ENCODE measurements at places on chromosomes 7 and 10. TPM values are rescaled to one million over a fixed set of nuclear protein-coding genes. Genes with fewer than 3 reads are reported as not detected.

DNA sequence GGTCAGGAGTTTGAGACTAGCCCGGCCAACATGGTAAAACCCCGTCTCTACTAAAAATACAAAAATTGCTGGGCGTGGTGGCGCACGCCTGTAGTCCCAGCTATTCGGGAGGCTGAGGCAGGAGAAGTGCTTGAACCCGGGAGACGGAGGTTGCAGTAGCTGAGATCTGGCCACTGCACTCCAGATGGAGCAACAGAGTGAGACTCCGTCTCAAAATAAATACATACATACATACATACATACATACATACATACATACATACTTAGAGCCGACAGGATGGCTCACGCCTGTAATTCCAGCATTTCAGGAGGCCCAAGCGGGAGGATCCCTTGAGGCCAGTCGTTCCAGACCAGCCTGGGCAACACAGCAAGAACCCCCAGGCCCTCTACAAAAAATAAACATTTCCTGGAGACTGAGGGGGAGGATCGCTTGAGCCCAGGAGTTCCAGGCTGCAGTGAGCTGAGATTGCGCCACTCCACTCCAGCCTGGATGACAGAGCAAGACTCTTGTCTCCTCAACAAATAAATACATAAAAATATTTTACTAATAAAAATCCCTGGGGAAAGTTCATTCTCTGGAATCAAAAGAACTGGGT, 90.9 kb upstream of the TNRC18 start:
- peak overlapping the region; percentile 90 for H3K27ac ChIP-seq
- H3K36me3 ChIP-seq = no peaks in the 10 kb centered on the region
- peak overlapping the region; percentile 84 for H3K4me3 ChIP-seq
- H3K4me1 ChIP-seq = peaks cover 14% of the 10 kb centered on the region

- H3K27ac ChIP-seq = no peak overlapping the region
- H3K27me3 ChIP-seq = no peaks in the 10 kb centered on the region
- no peak overlapping the region for H3K4me3 ChIP-seq
- H3K4me1 ChIP-seq = peaks cover 5% of the 10 kb centered on the region
- no peaks in the 10 kb centered on the region for H3K36me3 ChIP-seq
- DNase-seq = peak; percentile 49
These were observed 7.4 kb upstream of the PWWP2B start for GRCh38 chr10:132389433-132390169.

DNA sequence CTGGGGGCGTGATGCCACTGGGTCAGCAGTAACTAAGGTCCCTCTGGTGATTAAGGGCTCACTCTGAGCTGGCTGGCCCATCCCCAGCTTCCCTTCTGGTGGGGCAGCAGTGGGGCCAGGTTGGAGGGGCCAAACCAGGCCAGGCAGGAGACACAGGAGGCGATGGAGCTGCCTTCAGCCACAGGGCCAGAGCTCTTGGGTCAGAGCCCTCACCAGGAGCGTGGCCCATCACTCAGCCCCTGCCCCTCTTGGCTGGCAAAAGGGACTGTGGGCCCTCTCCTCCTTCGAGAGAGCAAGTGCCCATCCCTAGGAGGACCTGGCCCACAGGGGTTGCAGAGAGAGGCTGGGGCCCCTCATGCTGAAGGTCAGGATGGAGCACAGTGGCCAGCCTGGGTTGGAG, 4.5 kb downstream of the KCNK18 start:
- no peaks in the 10 kb centered on the region for H3K36me3 ChIP-seq
- no peak for DNase-seq
- peaks cover 4% of the 10 kb centered on the region for H3K27me3 ChIP-seq
- no peaks in the 10 kb centered on the region for H3K4me1 ChIP-seq
- no peak overlapping the region for H3K27ac ChIP-seq
- H3K4me3 ChIP-seq = no peak overlapping the region

DNA sequence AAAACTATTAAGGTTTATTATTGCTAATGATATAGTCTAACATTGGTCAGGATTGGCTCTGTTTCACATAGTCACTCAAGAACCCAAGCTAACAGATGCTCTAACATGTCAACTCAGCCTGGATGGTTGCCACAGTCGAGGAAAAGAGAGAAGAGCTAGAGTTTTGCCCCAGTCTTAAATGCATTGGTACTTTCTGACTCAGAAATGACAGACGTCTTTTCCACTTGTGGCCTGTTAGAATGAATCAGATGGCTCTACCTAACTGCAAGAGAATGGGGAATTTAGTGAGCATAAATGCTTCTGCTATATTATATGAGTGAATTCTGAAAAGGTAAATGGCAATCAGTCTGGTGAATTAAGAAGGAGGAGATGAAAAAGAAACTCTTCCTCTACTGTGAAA, 13.9 kb downstream of the HECTD2 start:
- H3K4me1 ChIP-seq = peaks cover 12% of the 10 kb centered on the region
- DNase-seq = no peak
- H3K27me3 ChIP-seq = no peaks in the 10 kb centered on the region
- H3K4me3 ChIP-seq = no peak overlapping the region

GRCh38 chr10:74518061-74518460, 308.3 kb upstream of the KAT6B start:
- H3K4me1 ChIP-seq = no peaks in the 10 kb centered on the region
- no peaks in the 10 kb centered on the region for H3K27me3 ChIP-seq
- no peak overlapping the region for H3K27ac ChIP-seq

DNA sequence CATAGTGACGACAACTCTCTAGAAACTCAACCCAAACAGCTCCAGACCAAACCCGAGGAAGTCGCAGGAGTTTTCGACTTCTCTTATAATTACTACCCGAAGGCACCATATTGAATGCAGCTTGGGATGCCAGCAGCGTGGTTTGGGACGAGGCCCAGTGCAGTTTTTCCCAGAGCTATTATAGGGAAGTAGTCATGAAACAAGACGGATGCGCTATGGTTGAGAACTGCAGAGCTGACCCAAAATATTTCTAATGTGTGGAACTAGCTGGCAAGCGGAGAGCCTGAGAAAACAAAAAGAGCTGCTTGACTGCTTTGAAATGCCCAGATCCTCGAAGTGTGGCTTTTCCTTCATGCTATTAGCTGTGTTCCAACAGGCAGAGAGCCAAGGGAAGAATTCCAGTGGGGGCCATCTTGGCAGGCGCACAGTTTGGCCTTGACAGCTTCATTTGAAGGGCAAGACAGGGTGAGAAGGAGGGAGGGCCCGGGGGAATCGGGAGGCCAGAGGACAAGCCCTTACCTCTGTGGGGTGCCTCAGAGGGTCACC, 122.7 kb downstream of the CUL2 start:
- peaks cover 3% of the 10 kb centered on the region for H3K4me1 ChIP-seq
- H3K27me3 ChIP-seq = no peaks in the 10 kb centered on the region
- no peaks in the 10 kb centered on the region for H3K36me3 ChIP-seq
- no peak for DNase-seq
- no peak overlapping the region for H3K27ac ChIP-seq

DNA sequence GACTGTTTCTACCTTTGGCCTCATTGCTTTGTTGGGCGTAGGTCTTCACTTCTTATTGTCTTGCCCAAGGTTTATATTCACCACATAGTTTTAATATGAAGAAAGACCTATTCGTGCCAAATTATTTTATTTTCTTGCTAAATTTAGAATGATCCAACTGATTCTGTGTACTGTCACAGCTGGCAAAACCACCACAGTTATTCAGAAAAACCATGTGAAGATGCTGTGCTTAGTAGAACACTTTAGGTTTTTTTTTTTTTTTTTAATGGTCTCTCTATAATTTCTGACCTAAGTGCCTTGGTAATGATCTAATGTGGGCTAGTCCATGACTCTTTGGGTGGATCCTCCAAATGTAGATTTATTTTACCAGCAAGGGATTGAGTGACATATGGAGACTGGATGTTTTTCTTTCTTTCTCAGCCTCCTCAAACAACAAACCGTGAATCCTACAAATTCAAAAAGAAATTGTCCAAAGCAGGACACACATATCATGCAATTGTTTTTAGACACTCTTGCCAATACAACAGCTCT, 243.8 kb downstream of the DYNC1I1 start:
- no peak overlapping the region for H3K27ac ChIP-seq
- H3K4me1 ChIP-seq = no peaks in the 10 kb centered on the region
- H3K4me3 ChIP-seq = no peak overlapping the region
- DNase-seq = no peak
- H3K27me3 ChIP-seq = no peaks in the 10 kb centered on the region
- H3K36me3 ChIP-seq = no peaks in the 10 kb centered on the region

DNA sequence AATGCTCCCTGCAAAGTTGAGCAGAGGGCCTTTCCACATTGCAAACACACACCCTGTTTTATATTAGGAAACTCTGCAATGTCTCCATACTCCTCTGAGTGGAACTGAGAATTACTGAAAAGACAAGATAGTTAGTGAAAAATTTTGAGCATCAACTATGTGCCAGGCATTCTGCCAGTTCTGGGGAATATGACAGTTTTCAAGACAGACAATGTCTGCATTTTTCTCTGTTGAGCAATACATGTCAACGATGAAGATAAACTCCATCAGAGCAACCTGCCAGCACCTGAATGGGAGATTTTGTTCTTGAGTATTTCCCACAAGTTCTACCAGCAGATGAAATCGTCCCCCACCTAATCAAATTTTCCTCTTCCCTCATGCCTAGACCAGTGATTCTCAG, 203.4 kb upstream of the BMPER start:
- H3K4me3 ChIP-seq = no peak overlapping the region
- H3K36me3 ChIP-seq = no peaks in the 10 kb centered on the region
- no peaks in the 10 kb centered on the region for H3K27me3 ChIP-seq
- no peak for DNase-seq

- no peak for DNase-seq
- H3K4me1 ChIP-seq = peaks cover 71% of the 10 kb centered on the region
- H3K27ac ChIP-seq = peak overlapping the region; percentile 100
- peak overlapping the region; percentile 99 for H3K4me3 ChIP-seq
- no peaks in the 10 kb centered on the region for H3K27me3 ChIP-seq
- peaks cover 17% of the 10 kb centered on the region for H3K36me3 ChIP-seq
These were observed 3.6 kb downstream of the YWHAG start for GRCh38 chr7:76354981-76355730.

GRCh38 chr10:36779238-36779846, 346.1 kb upstream of the ANKRD30A start:
- H3K4me3 ChIP-seq = no peak overlapping the region
- H3K27ac ChIP-seq = no peak overlapping the region
- no peaks in the 10 kb centered on the region for H3K4me1 ChIP-seq
- DNase-seq = no peak

DNA sequence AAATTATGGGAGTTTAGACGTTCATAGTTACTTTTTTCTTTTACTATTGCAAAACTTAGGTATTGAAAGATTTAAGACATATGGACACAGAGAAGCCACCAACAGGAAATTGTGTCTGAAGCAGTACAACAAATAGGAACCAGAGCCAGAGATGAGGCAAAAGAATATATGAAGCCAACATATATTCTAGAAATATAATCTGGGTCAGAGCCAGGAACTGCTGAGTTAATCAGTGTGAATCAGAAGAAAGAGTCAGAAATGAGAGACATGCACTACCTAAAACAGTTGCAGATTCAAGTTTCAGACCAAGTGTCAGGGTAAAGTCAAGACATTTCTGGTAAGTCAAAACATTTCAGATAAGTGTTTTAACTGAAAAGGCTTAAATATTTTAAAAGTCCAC, 67.7 kb downstream of the DGKB start:
- H3K4me3 ChIP-seq = no peak overlapping the region
- peaks cover 36% of the 10 kb centered on the region for H3K4me1 ChIP-seq
- H3K36me3 ChIP-seq = no peaks in the 10 kb centered on the region
- H3K27me3 ChIP-seq = no peaks in the 10 kb centered on the region

GRCh38 chr10:67088036-67088435, 162.2 kb downstream of the LRRTM3 start:
- H3K27ac ChIP-seq = no peak overlapping the region
- H3K4me1 ChIP-seq = peaks cover 22% of the 10 kb centered on the region
- DNase-seq = no peak
- H3K4me3 ChIP-seq = no peak overlapping the region

GRCh38 chr7:2237109-2237602, 4.4 kb upstream of the MAD1L1 start:
- H3K4me1 ChIP-seq = peaks cover 9% of the 10 kb centered on the region
- peaks cover 57% of the 10 kb centered on the region for H3K36me3 ChIP-seq
- no peak overlapping the region for H3K4me3 ChIP-seq

DNA sequence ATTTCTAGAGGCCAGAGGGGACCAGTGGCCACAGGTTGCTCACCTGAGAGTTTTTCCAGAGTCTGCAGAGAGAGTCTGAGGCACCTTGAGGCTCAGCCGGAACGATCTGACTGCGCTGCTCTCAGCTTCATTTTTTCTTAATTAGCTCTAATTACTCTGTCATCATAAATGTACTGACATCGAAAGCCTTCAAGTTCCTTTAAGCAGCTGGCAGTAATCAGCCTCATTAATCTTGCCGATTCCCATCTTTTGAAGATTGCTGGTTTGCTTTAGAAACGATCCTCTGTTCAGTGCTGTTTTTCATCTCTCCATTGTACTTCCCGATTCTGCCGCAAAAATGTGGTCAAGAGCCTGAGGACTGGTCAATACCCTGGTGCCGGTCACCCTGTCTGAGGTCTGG, 454.7 kb downstream of the TYW1 start:
- H3K27ac ChIP-seq = no peak overlapping the region
- no peaks in the 10 kb centered on the region for H3K4me1 ChIP-seq
- H3K27me3 ChIP-seq = no peaks in the 10 kb centered on the region
- H3K4me3 ChIP-seq = no peak overlapping the region
- DNase-seq = no peak

DNA sequence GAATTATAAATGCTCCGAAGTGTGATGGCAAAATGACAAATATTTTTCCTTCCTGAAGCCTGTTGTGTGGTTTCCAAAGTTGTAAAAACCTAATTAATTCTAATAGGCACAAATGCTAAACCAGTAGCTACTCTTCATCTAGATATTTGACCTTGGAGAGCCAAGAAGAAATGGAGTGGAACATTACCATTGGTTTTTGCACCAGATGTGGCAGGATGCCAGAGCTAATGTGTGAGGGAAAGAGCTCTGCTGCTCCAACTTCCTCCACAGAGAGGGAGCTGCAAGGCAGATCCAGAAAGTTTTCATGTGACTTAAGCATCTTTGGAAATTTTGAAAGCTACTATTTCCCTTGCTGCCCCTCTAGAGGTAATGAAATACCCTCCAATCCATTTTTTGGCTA, 65.1 kb upstream of the HPS1 start:
- H3K4me1 ChIP-seq = no peaks in the 10 kb centered on the region
- DNase-seq = no peak
- H3K27ac ChIP-seq = no peak overlapping the region
- peaks cover 4% of the 10 kb centered on the region for H3K27me3 ChIP-seq
- no peak overlapping the region for H3K4me3 ChIP-seq

The HTRA1 gene
- 14.5 TPM for total RNA-seq

The WEE2 gene
- not detected for total RNA-seq

The TAS2R41 gene
- not detected for total RNA-seq

The UBTD1 gene
- total RNA-seq = 16.0 TPM

The PRLHR gene
- not detected for total RNA-seq

The GSTO2 gene
- total RNA-seq = 2.7 TPM

The CYP26C1 gene
- total RNA-seq = not detected

The MBLAC1 gene
- 2.0 TPM for total RNA-seq

The CLRN3 gene
- total RNA-seq = not detected

The BLNK gene
- total RNA-seq = 1.4 TPM

The TRIM50 gene
- 0.79 TPM for total RNA-seq

The LRGUK gene
- total RNA-seq = 0.08 TPM

The ALOX5 gene
- 2.0 TPM for total RNA-seq

All from psoas muscle (tissue), 8 donors.